ENCODE measurements at places on chromosomes 2 and 18.

DNA sequence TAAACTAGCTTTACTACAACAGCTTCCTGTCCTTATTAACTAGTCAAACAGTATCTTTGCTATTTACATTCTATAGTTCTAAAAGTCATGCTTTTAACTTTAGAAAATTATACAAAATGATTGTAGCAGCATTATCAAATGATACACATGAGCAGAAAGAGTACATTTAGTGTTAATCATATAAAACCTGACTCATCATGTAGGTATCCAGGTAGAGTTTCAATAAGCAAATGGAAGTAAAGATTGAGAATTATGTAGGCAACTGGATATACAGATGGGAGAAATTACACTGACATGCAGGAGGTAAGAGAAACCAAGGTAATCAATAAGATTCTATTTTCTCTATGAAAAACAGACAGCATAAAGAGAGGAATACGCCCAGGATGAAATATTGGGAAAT is 33.8 kb downstream of the TRIP12 start:
- DNase-seq, result no peak

DNA sequence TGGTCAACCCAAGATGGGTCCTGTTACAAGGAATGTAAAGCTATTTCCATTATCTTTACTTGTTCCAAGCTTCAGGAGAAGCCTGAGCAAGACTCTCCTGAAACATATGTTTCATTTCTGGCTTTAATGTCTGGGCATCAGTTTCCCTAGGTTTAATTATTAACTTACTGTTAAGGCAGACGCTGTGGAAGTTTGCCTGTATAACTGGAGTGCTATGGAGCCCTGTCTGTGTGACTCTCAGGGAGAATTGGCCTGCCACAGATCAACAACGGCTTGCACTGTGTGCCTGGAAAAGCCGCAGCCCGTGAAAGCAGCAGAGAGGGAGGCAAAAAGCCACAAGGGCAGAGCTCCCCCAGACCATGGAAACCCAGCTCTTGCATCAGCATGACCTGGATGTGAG is 22.1 kb upstream of the LONRF2 start:
- no peak for DNase-seq

DNA sequence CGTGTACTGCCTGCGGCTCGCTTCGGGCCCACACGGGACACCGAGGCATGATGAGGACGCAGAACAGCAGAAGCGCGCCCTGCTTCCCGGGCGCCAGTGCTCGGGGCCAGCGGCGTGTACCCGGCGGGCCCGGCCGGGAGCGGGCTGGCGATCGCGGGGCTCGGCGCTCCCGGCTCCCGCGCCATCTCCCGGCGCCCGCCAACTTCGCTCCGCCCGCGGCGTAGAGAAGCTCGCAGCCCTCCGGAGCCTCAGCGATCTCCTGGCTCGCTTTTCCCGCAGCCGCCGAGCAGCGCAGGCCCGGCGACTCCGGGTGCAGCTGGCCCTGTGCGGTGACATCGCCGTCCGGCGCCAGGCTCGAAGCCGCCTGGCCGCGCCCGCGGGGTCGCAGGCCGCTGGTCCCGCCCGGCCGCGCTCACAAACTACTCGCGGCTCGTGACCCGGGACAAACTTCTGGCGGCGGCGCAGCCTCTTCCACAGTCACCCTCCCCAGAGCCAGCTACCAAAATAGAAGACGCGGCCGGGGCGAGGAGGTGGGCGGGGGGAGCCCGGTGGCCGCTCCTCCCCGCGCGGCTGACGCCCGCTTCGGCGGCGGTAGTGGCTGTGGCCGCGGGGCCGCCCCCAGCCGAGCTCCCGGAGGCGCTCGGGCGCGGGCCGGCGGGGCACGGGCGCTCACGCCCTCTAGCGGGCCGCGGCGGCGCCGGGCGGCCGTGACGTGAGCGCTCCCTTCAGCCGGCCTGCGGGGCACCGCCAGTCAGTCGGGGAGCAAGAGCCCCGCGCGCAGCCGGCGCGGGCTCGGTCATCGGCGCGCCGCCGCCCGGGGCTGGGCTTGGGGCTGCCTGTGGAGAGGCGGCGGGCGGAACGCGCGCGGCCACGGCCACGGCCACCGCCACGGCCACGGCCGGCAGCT is at the start of gene PTPRM:
TSS of gene PTPRM (plus strand) at position 750 of the 907 bp plus-strand sequence. CDS start 503 bp downstream, outside the sequence.
- peak; percentile 83 for DNase-seq

- peak; percentile 30 for DNase-seq
Measured at GRCh38 chr2:51413726-51414125, 381.8 kb upstream of the NRXN1 start.
